Iris pigment epithelial cell (primary cell): ENCODE measurements at places on chromosomes 4 and X.

DNA sequence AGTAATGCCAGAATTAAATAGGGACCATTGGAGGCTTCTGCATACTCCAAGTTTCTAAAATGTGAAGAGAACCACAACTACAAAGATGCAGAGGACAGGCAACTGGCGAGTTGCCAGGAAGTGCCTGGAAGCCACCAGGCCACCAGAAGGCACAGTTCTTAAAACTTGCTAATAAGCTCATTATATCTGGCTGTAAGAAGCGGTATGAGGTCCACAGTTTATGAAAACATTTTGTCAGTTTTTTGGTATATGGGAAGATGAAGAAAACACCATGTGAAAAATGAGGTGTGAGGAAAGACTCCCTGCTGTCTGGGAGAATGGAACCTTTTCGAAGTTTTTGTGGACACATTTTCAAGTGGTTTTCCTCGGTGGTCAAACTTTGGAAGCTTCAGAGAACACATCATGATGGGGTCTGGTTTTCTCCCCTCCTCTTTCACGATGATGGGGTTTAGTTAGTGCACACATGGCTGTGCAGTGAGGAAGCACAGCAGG lies 202.7 kb downstream of the NR3C2 start:
- no peak for DNase-seq

DNA sequence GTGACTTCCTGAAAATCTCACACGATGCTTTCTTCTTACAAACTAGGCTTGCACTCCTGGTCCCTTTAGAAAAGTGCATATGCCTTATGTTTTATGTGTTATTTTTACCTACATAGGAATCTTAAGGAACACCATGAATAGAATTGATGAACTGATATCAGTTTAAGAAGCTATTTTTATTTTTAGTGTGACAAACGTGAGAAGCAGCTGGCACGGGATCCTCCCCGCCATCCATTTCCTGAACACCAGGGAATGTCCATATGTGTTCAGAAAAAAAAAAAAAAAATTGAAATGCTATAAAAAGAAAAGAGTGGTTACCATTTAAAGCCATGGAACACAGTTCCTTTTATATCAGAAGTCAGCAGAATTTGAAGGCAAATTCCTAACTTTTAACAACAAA lies 1096.1 kb upstream of the PRKX start:
- DNase-seq = no peak

- no peak for DNase-seq
Observed at GRCh38 chr4:19010761-19011160, 989.2 kb upstream of the LCORL start.

DNA sequence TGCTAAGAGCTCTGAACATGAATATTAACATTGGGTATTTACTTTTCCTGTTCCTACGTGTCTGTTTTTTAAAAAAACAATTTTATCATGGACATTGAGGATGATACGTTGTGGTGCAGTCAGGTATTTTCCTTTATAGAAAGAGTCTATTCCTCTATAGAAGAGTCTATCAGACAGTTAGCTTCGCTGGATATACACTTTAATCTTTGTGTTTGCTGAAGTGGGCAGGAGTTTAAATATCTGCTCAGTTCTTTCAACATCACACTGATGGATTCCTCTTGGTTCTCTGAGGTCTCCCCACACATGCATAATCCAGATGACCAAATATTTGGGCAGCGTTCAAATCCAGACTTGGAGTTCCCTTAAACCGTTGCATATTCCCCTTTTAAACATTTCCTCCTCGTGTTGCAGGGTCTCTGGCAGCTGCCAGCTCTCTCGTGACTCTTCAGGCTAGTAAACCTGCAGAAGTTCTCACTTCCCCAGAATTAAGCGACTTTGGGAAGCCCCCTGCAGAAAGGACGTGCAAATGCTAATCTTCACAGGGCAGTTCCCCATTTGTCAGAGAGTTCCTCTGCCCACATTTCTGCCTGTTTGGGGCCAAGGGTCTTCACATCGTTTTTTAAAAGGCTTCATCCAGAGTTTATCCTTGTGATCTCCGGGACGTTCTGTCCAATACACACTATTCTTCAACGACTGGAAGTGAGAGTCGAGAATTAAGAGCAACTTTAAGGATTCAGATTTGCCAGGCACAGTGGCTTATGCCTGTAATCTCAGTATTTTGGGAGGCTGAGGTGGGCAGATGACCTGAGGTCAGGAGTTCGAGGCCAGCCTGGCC lies 20.5 kb upstream of the DHRSX start:
- DNase-seq = no peak

- peak; percentile 77 for DNase-seq
Observed at GRCh38 chr4:53987761-53988171, 76.6 kb downstream of the CHIC2 start.

DNA sequence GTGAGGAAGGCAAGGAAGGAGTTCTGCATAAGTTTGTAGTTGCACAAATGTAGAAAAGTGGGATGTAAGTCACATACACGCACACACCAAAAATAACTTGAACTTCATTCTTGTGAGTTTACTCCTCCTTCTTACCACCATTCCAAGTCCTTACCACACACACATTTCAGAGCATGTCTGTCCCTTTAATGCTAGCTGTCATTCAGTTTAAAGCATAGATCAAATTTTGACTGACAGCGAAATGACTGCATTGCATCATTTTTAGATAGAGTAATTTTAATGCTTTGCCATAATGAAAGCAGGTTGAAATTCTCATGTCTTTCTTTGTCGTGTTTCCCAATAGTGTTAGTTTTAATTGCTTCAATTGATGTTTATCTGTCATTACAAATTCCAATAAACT lies 629.6 kb upstream of the HTR2C start:
- no peak for DNase-seq

GRCh38 chrX:119984652-119985051 lies 41.1 kb upstream of the NKAP start:
- DNase-seq = no peak

DNA sequence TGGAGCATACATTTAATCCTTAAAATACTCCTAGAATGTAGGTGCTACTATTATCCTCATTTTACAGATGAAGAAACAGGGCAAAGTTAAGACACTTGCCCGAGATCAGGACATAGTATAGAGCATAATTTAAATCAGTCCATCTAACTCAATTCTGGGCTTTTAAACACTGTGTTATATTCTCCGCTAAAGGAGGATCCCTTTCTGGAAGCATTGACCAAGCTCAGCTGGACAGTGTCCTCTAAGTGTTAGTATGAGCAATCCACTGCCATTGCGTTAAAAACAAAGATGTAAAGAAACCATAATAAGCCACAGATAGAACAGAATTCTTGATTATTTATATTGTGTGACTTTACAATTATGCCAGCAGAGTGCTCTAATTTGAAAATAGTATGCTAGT lies 207.0 kb downstream of the ARHGAP24 start:
- DNase-seq = no peak

GRCh38 chr4:148112231-148112982 lies 329.8 kb downstream of the NR3C2 start:
- peak; percentile 78 for DNase-seq

DNA sequence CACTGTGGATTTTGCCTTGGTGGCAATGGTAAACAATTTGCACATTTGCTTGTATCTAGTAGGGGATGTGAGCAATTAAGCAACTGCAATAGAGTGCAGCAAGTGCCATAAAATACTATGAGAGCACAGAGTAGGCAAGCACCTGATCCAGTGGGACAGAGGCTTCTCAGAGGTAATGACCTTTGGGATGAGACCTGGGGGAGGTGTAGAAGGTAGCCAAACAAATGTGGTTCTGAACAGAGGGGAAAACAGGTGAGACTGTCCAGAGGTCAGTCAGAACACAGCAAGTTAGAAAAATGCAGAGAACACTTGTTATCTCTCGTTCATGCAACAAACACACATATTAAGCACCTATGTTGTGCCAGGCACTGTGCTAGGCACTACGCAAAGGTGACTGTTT lies 21.4 kb upstream of the ANK2 start:
- DNase-seq = no peak

DNA sequence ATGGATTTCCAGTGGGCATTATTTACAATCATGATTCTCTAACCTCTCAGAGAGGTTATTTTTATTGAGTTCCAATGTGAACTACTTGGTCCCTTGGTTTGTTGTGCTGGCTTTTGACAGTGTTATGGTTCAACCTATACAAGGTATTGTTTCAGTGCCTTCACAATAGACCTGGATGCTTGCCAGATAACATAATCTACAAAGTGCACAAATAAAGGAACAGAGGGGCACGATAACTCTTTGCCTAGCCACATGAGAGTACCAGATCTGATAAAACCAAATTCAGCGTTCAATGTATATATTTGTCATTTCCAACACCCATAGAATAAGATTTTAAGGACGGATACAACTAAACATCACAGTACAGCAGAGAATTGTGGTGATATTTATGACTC lies 120.8 kb downstream of the RASL11B start:
- DNase-seq = no peak

GRCh38 chr4:48015678-48016077 lies 803 bp downstream of the CNGA1 start:
- DNase-seq = no peak

- no peak for DNase-seq
Observed at GRCh38 chr4:20680736-20681135, 19.5 kb upstream of the PACRGL start.

- DNase-seq = peak; percentile 66
Observed at GRCh38 chr4:89324671-89325070, 17.1 kb upstream of the GPRIN3 start.

DNA sequence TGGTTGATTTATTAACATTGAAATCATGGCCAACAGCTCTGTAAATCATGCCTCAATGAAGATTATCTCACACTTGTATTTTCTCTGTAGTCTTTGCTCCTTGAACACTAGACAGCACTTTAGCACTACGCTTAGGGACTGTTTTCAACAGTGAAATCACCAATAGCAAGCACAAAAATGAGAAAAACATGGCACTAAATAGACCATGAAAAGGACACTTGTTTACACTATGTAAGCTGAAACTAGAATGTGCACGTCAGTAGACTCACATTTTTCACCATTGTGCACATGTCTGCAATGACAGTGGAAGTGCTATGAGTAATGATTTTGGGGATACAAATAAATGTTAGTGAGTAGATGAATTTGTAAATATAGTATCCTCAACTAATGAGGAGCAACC lies 3.1 kb downstream of the BMP2K start:
- DNase-seq = peak; percentile 82

GRCh38 chrX:126770179-126770578 lies 49.4 kb upstream of the PRR32 start:
- peak; percentile 4 for DNase-seq
